ENCODE measurements at places on chromosomes 1 and 21.

- DNase-seq, result no peak
Measured at GRCh38 chr1:116940814-116941599, 31.3 kb downstream of the PTGFRN start.

DNA sequence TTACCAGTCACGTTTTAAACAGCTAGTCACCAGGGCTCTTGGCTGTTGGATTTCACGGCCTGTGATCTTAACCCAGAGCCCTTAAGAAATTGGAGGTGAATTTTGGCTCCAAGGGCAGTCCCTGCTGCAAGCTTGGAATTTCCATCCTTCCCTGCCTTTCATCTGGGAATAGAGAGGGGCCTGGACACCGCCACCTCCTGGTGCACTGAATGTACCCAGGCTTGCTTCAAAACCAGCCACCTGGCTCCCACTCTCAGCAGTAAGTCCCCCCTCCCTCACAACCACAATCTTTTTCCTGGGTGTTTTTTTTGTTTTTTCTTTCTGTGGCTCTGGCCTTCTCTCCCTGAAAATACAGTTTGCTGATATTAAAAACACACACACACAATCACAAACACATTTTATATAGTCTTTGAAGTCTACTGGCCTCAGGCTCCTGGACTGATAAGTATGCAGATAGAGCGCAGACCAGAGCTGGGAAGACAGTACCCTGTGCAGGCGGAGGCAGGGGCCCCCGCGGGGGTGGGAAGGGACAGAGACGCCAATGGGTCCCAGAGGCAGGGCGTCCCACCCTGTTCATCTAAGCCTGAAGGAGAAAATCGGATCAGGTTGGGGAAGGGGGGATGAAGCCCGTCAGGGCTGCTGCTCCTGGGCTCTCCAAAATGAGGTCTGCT is 65.8 kb upstream of the IGSF21 start:
- no peak for DNase-seq

DNA sequence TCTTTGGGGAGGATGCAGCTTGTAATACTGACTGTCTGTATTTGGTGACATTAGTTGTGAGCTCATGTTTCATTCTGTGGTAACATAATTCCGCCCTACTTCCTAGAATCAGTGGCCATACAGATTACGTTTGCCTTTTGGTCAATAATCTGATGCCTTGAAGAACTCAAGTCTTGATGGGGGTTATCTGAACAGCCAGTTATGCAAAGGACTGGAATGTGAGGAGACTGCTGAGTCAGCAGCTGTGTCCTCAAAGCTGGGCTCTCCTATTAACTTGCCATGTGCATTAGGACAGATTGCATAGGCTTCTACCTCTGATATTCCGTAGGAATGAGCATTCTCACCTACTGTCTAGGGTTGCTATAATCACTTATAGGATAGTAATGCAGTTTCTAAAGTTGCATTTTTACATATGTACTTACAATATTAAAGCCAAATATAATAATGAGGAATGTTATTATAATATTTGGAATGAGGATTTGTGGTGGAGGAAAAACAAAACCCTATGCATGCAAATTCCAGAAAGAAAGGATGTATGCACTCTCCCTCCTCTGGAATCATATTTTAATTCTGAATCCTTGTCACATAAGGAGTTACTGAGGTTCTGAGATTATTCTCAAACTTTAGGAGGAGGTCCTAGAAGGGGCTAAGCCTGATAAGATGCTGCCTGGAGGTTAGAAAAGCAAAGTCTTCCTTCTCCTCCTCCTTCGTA is 116.0 kb downstream of the NOS1AP start:
- DNase-seq, result no peak

DNA sequence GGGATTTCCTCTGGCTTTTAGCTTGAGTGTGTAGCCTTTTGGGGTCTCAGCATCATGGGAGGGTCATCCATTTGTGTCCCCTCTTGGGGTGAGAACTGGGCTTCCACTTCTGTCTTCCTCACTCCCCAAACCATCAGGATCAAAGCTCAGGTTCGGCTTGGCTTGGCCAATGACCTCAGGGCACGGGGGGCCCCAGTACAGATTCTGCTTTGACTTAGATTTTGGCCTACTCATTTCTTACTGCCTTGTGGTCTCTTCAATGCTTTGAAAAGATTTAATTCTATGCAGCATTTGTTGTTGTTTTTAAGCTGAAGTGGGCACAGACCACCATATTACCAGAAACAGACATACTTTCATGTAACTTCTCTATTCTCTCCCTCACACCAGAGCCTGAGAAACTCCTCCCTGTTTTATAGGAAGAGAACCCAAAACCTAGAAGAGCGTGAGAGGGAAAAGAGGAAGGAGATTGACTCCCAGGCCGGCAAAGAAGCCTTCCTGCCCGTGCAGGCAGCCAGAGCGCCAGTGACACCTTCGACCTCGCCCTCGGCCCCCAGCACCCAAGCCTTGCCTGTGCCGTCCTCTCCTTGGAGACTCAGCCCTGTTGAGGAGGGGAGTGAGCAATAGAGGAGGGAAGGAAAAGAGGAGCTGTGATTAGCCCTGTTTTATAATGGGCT is 1.9 kb upstream of the S100A3 start:
- DNase-seq, result no peak
